ENCODE measurements at places on chromosomes 13 and 19.

- no peak for DNase-seq
Measured at GRCh38 chr13:113170511-113170910, 12.1 kb downstream of the PROZ start.

DNA sequence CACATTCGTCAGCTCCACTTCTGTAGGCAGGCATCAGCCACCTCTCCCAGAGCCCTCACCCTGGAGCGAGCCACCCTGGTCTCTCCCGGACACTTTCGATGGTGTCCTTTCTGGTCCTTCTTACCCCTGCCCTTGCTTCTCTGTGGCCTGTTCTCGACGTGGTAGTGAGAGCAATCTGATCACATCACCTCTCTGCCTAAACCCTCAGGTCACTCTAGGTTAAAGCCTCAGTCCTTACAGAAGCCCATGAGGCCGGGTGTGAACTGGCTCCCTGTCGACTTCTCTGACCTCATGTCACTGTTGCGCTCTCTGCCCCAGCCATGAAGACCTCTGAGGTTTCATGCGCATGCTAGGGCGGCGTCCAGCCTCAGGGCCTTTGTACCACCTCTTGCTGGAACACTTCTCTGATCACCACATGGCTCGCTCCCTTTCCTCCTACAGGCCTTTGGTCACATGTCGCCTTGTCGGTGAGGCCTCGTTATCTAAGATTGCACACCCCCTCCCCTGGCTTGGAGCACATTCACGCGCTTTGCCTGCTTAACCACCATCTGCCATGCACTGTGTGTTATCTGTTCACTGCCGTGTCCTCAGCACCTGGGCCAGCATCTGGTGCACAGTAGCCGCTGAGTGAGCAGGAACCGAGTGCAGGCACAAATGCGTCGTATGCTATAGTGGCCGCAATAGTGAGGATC lies 101.5 kb downstream of the DPF1 start:
- DNase-seq, result no peak

- DNase-seq, result peak; percentile 42
Measured at GRCh38 chr19:2332341-2333026, 4.0 kb downstream of the SPPL2B start.

GRCh38 chr13:80334597-80335260 lies 6.2 kb downstream of the SPRY2 start:
- DNase-seq, result no peak

- peak; percentile 19 for DNase-seq
Measured at GRCh38 chr19:18558202-18558555, 509 bp downstream of the KXD1 start.

All from CD4-positive, alpha-beta T cell treated with Interleukin-10 for 1 hour (primary cell).